Myocyte (in vitro differentiated cells): ENCODE measurements at places on chromosomes 16 and 17. TPM values are rescaled to one million over a fixed set of nuclear protein-coding genes. Genes with fewer than 3 reads are reported as not detected.

CCL7 gene
- not detected in 2 replicates for total RNA-seq

USP10 gene
- total RNA-seq, result 49.8 and 53.2 TPM in 2 replicates

STH gene
- not detected in 2 replicates for total RNA-seq

GRAP gene
- 0.31 TPM in 1 of 2 replicates, not detected in the other for total RNA-seq

HSF5 gene
- total RNA-seq, result not detected in 2 replicates

USP22 gene
- total RNA-seq, result 268 and 312 TPM in 2 replicates

SUPT6H gene
- total RNA-seq, result 37.5 and 38.3 TPM in 2 replicates

CCL2 gene
- total RNA-seq, result 0.32 and 2.1 TPM in 2 replicates

ACSM3 gene
- total RNA-seq, result not detected in 2 replicates

CRYBA1 gene
- not detected in 2 replicates for total RNA-seq

RHBDL1 gene
- 1.5 and 1.6 TPM in 2 replicates for total RNA-seq

ADAP2 gene
- 0.51 and 1.4 TPM in 2 replicates for total RNA-seq

KRT12 gene
- total RNA-seq, result not detected in 2 replicates

RTN4RL1 gene
- total RNA-seq, result 0.96 and 1.9 TPM in 2 replicates

ZNF19 gene
- 2.2 and 3.8 TPM in 2 replicates for total RNA-seq

KRTAP3-2 gene
- not detected in 2 replicates for total RNA-seq

FMNL1 gene
- total RNA-seq, result 56.3 and 110 TPM in 2 replicates

ABHD15 gene
- total RNA-seq, result 7.9 and 8.5 TPM in 2 replicates

HOXB6 gene
- 13.5 and 22.9 TPM in 2 replicates for total RNA-seq

TTYH2 gene
- total RNA-seq, result 1.4 and 8.8 TPM in 2 replicates

HBQ1 gene
- not detected in 2 replicates for total RNA-seq

CDRT4 gene
- 0.52 and 3.4 TPM in 2 replicates for total RNA-seq

OR2C1 gene
- 0.88 TPM in 1 of 2 replicates, not detected in the other for total RNA-seq

HEATR9 gene
- total RNA-seq, result not detected in 2 replicates

SLC35B1 gene
- total RNA-seq, result 88.3 and 96.5 TPM in 2 replicates

ST6GALNAC1 gene
- 0.21 TPM in 1 of 2 replicates, not detected in the other for total RNA-seq

DLX4 gene
- total RNA-seq, result not detected in 2 replicates

MED1 gene
- total RNA-seq, result 20.8 and 22.2 TPM in 2 replicates

NRN1L gene
- 0.83 and 1.9 TPM in 2 replicates for total RNA-seq

CASKIN1 gene
- total RNA-seq, result 1.0 and 1.4 TPM in 2 replicates

TBC1D3H gene
- total RNA-seq, result not detected in 2 replicates
